Posterior cingulate gyrus (tissue), 11 donors: ENCODE measurements at places on chromosomes 3 and 15.
A peak's percentile ranks its signal among the peaks of the same experiment; 100 is the strongest.

DNA sequence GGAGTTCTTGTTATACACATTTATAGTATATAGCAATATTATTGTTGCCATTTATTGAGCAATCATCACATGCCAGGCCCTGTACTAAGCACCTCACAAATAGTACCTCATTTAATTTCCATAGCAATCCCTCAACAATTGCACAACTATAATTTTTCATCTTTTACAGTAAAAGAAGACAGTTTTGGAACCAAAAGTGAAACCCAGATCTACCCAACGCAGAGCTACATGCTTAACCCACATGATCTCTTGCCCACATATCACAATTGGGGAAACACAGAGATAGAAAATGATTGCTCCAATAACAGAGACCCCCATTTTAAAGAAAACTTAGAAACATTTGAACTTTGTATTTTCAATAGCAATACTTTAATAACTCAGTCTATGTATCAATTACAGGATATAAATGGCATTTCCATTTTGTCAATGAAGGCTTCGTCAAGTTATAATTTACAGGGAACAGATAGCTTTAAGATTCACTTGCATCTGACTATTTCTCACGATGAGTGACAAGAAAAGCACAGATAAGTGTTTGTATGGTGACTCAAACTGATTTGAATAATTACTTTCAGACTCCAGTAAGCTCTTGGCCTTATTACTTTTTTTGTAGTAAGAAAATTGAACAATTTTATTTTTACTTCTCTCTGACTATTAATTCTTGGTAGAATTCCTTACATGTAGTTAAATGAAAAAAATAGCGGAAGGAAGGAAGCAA, 38.7 kb upstream of the CCDC50 start:
- DNase-seq = no peak

GRCh38 chr15:77251662-77252061, 168.2 kb downstream of the PEAK1 start:
- DNase-seq = no peak

GRCh38 chr3:140724856-140725812, 47.3 kb downstream of the TRIM42 start:
- DNase-seq = no peak

DNA sequence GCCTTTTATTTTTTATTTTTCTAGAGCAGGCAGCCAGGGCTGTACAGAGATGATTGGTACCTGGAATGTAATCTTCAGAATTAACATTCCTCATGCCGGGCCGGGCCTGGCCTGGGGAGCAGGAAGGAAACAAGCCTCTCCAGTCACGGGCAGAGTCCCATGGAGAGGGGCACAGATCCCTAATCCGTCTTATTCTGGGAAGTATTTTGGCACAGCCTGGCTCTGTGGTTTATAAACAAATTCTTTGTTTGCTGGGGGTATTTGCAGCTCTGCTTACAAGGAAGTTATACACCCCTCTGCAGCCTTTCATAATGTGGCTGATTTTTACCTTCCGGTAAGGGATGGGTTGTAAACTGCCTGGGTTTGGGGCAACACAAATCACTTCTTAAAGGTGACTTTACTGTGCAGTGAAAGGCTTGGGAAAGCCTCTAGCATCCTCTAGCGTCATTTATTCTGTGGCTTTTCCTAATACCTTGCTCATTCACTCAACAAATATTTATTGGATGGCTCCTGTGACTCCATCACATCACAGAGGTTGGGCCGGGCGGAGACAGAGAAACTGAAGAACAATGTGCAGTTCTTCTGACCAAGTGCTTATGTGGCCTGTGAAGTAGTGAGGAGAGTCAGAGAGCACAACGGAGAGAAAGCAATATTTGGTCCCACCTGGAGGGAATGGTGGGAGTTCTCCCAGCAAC, 2.7 kb downstream of the SLC6A20 start:
- no peak for DNase-seq

DNA sequence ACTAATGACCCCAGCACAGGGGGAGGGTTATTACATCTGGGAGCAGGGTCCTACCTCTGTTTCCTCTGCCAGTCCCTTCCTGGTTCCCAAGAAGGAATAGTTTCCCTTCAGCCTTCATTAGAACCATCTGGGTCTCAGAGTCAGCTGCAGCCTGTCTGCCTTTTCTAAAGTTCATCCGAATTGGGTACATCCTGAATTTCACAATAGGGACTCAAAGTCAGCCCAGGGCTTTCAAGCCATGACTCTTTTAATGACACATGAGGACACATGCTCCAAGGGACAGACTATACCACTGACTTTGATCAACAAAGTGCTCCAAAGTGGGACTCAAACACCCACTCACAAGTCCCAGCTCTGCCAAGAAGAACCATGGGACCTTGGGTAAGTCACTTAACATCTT, 12.7 kb upstream of the CRABP1 start:
- DNase-seq = no peak

- no peak for DNase-seq
Measured at GRCh38 chr3:132033471-132033870, 1.3 kb downstream of the CPNE4 start.

DNA sequence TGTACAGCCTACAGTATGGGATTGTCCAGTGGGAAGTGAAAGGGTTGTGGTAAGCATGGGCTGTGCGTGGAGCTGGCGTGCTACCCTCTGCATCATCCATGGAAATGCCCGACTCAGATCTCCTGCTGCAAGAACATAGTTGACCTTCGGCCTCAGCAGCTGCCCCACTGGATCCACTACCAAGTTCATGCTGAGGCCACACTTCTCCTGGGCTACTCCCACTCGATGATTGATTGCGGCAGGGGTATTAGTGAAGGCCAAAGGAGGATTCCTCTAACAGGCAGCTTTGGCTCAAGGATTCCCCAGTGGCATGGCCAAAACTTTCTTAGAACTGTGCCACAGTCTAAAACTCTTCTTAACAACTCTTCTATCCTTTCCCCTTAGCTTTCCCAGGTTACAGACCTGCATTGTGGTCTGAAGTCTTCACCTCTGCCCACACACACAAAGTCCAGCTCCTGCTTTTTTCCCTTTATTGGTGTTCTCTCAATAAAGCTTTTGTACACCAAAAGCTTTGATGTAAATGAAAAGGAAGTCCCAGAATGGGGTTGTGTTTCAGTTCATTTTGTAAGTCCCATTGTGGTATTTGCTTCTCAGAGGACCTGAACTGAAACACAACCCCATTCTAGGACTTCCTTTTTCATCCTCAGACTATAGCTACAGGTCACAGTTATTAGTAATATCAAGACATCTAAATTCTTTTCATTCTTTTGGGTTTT, 4.9 kb upstream of the TBC1D5 start:
- no peak for DNase-seq

GRCh38 chr3:126294211-126294808, 62.9 kb downstream of the KLF15 start:
- DNase-seq = no peak

DNA sequence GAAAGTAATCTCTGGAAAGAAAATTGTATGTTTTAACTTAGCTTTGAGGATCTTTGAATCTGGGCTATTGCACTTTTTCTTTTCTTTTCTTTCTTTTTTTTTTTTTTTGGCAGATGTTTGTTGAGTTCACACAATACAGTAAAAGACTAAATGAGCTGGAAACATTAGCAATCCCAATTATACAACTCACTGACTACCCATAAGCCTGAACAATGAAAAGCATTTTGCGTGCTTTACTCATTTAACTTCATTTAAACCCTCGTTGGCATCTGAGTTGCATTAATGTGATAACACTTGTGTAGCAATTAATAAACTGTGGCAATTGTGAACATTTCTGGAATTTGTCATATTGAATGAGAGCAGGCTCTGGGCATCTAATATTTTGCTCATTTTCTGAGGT, 269.4 kb upstream of the RBMS3 start:
- no peak for DNase-seq

GRCh38 chr15:53160092-53160704, 370.1 kb upstream of the ONECUT1 start:
- DNase-seq = no peak

DNA sequence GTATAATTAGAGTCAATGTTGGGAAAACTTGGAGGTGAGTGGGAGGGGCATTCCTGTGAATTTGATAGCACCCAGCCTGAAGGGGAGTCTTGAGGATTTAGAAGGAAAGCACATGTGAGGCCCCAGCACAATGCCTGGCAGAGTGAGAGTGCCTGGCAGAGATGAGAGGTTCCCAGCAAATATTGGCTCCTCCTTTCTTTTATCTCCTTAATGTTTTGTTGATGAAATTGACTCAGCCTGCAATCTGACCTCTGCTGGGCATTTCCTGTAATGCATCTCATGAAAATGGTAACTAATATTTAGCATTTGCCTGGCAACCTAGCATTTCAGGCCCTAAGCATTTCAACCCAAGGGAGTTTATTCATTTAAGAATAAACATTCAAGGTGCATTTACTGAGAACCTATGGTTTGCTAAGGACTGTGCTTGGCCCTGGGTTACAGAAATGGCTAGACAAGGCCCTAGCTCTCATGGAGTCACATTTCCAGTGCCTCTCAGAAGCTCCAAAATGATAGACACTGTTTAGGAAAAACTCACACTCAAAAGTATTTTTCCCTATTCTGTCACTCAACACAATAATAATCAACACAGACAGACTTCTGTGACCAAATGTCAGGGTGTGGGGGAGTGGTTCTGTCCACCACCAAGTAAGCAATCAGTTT, 19.0 kb downstream of the PDHB start:
- peak; percentile 27 for DNase-seq

- DNase-seq = no peak
Measured at GRCh38 chr3:192516820-192517219, 210.5 kb downstream of the FGF12 start.

GRCh38 chr3:194198938-194199337, 63.0 kb downstream of the HES1 start:
- no peak for DNase-seq

GRCh38 chr15:46408312-46408711, 773.5 kb downstream of the SQOR start:
- no peak for DNase-seq

GRCh38 chr15:50531766-50532165, 14.7 kb downstream of the USP50 start:
- no peak for DNase-seq

- DNase-seq = no peak
Measured at GRCh38 chr3:11655196-11655928, 11.6 kb upstream of the VGLL4 start.

GRCh38 chr15:91338766-91339165, 238.7 kb downstream of the SV2B start:
- DNase-seq = no peak

DNA sequence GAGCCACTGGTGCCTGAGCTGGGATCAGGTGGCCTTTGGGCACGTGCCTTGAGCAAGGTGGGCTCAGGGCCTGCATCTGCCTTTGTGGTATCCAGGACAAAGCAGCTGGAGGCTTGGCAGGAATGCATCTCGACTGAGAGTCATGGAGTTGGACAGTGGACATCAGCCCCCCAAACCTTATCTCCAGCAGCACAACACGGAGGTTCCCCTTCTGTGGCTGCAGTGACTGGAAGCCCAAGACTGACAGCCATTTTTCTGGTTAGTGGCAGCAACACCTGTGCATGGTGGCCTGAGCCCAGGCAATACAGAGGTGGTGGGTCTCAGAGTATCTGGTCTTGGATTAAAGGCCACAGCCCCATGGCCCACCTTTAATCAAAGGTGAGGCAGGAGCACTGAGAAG, 27.8 kb upstream of the TSEN2 start:
- DNase-seq = no peak

- no peak for DNase-seq
Measured at GRCh38 chr3:178982137-178982536, 89.5 kb downstream of the ZMAT3 start.

DNA sequence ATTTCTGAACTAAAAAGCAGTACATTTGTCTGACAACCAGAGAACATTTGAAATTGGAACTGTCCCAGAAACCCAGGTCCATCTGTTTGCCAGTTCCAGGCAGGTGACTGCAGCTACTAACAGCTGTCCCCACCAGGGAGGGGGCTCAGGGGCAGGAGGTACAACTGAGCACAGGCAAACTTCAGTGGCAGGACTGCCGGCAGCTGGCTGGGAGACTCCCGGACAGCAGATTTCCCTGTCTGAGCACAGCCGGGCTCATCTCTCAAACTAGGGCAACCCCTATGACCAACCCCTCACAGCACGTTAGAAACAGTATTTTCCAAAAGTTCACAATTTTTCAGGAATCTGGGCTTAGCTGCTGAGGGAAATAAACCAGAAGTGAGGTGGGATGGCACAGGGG, 88.8 kb downstream of the MEGF11 start:
- DNase-seq = no peak

- DNase-seq = no peak
Measured at GRCh38 chr15:66071921-66072295, 181.6 kb downstream of the MEGF11 start.

DNA sequence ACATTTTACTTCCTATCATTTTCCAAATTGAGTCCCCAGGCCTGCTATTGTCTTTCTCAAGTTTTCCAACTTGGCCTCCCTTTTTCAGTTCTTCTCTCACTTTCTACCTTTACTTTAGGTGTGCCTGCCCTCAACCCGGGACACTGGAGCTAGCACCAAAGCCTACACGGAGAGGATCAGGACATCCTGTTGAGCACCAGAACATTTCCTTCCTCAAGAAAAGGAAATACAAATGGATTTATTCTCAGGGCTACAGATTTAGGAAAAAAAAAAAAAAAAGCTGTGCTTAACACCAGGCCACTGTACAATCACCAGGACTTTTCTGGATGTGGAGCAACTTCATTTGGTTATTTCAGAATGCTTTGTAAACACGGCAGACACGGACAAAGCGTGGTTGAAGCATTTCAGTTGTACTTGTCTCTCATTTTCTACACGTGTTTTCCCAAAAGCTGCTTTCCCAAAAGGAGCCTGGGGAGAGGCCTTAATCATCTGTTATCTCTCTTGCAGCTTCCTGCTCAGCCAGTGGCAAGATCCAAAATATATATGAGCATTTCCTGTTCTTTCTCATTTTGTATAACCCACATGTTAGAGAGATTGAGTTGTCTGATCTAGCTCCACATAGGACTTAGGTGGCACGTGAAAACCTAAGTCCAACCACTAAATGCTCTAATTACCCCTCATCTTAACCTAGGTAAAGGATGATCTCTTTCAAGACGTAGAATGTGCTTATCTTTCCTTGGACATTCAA, 15.5 kb upstream of the ATP1B3 start:
- no peak for DNase-seq

- no peak for DNase-seq
Measured at GRCh38 chr3:86794361-86795065, 196.4 kb downstream of the VGLL3 start.

GRCh38 chr15:89119489-89120478, 31.5 kb downstream of the ABHD2 start:
- no peak for DNase-seq

- no peak for DNase-seq
Measured at GRCh38 chr3:174100744-174101143, 703.2 kb downstream of the NLGN1 start.

- DNase-seq = no peak
Measured at GRCh38 chr15:37891766-37892368, 42.6 kb upstream of the TMCO5A start.
